HCT116 (cell line): ENCODE measurements at places on chromosomes 11 and 22. TPM values are rescaled to one million over a fixed set of nuclear protein-coding genes. Genes with fewer than 3 reads are reported as not detected.

The PDGFD gene
- total RNA-seq = 0.34 TPM

The SHANK2 gene
- total RNA-seq = 16.9 TPM

The C11orf16 gene
- total RNA-seq = not detected

The SYTL2 gene
- total RNA-seq = 12.6 TPM

The CYB5R2 gene
- total RNA-seq = 14.4 TPM

The TMEM86A gene
- total RNA-seq = 2.0 TPM

The HARBI1 gene
- 1.9 TPM for total RNA-seq

The VSIG10L2 gene
- not detected for total RNA-seq

The MFRP gene
- not detected for total RNA-seq

The PICK1 gene
- 40.0 TPM for total RNA-seq

The C11orf42 gene
- total RNA-seq = not detected

DNA sequence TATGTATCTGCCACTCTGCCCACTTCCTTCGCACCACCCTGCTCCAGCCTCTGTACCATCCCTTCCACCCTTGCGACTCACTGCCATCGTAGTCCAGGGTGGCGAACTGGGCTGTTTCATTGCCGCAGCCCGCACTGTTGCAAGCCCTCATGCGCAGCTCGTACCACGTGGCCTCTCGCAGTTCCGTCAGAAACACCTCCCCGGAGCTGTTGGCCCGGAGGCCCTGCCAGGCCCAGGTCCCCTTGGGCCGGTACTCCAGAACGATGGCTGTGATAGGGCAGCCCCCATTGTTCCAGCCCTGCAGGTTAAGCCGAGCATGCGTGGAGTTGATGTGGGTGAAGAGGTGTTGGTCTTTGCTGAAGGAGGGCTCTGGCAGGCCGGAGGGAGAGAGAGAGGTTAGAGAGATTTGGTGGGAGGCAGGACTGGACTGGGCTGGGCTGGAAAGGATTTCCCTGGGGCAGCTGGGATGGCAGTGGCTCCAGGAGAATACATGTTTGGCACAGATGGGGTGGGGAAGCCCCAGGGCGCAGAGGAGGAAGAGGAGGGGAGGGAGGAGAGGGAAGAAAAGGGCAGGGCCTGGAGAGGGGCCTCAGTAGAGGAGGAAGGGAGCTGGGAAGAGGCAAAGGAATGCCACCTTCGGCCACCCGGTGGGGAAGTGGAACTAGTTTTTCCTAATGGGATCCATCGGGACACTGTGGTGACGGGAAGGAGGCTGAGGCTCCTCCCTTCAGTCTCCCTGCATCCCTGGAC is 109.6 kb downstream of the CEP164 start:
- H3K4me1 ChIP-seq = no peaks in the 10 kb centered on the region
- peaks cover 38% of the 10 kb centered on the region for H3K27me3 ChIP-seq
- H3K36me3 ChIP-seq = no peaks in the 10 kb centered on the region

- no peaks in the 10 kb centered on the region for H3K36me3 ChIP-seq
- no peak for DNase-seq
- no peaks in the 10 kb centered on the region for H3K4me1 ChIP-seq
- H3K27ac ChIP-seq = no peak within 1 kb of the TSS
Measured at GRCh38 chr11:122981388-122982264, at the start of gene BSX. Gene BSX, minus strand, starts transcription at chr11:122981834. Its CDS starts 163 bp downstream, at chr11:122981671.

DNA sequence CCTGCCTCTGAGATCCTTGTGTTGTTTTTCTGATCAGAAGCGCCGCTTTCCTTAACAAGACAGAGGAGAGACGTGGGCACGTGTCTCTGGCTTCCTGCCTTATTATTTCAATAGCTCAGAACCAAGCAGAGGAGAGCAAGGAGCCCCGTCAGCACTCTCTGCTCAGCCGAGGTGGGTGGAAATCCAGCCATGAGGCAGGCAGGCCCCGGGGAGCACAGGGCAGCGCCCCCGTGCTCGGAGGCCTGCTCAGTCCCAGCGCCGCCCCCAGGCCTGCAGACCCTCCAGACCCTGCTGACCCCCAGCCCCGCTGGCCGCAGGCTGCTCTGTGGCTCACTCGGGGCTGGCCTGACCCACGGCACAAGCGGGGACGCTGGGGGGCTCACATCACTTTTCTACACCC is 162.8 kb downstream of the BRD1 start:
- no peak overlapping the region for H3K27ac ChIP-seq
- no peak for DNase-seq
- no peaks in the 10 kb centered on the region for H3K4me1 ChIP-seq
- H3K36me3 ChIP-seq = no peaks in the 10 kb centered on the region
- H3K27me3 ChIP-seq = 0 out of 2 replicates have a peak, but pooled peaks cover 10% of the 10 kb centered on the region

DNA sequence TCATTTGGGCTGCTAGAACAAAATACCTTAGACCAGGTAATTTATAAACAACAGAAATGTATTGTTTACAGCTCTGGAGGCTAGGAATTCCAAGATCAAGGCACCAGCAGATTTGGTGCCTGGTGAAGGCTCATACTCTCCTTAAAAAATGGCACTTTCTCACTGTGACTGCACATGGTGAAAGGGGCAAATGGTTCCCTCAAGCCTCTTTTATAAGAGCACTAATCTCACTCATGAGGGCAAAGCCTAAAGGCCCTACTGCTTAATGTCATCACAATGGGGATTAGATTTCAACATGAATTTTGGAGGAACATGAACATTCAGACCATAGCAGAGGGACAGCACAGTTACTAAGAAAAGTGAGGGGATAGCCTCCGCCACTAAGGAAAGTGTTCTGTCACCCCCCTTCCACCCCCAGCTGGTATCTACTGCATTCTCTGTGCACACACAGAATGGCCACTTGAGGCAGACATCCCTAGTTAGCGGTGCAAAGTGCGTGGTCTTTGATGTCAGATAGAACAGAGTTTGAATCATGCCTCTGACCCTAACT is 47.2 kb upstream of the CEP295 start:
- H3K27me3 ChIP-seq = no peaks in the 10 kb centered on the region
- H3K4me3 ChIP-seq = no peak overlapping the region
- peak; percentile 43 for DNase-seq
- no peak overlapping the region for H3K27ac ChIP-seq

DNA sequence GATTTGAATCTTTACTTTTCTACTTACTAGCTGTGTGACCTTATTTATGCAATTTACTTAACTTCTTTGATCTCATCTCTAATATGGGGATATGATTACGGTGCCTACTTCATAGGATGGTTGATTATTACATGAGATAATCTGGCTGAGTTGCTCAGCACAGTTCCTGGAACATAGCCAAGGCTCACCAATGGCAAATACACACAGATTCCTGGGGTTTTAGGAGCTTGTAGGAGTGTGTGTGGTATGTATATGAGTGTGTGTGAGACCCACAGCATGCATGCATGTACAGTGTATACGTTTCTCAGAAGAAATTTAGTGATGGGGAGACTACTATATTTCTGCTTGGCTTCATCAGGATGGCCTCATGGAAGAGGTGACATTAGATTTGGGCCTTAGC is 256.9 kb downstream of the KIRREL3 start:
- H3K4me1 ChIP-seq = no peaks in the 10 kb centered on the region
- DNase-seq = no peak

DNA sequence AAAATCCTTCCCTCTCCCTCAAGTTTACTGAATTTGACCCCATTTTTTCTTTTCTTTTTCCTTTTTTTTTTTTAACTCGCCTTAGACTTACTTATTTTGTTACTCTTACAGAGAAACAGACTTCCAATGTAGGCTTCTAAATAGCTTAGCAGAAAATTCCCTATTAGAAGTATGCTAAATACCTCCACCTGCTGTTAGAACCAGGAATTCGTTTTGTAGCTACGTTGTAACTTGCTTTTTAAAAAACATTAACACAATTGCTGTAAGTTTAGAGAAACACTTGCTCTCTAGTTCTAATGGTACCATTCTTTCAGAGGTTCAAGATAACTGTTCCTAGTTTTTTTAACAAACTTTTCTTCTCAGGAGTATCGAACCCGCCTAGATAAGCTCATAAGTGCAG is 324.2 kb downstream of the DCDC1 start:
- H3K27me3 ChIP-seq = no peaks in the 10 kb centered on the region; the same call in 1 of the 2 replicates
- no peak overlapping the region for H3K4me3 ChIP-seq
- H3K4me1 ChIP-seq = no peaks in the 10 kb centered on the region
- H3K27ac ChIP-seq = no peak overlapping the region
- H3K36me3 ChIP-seq = no peaks in the 10 kb centered on the region

- peak overlapping the region; percentile 100 for H3K27ac ChIP-seq
- no peaks in the 10 kb centered on the region for H3K36me3 ChIP-seq
- no peak for DNase-seq
- peaks cover 51% of the 10 kb centered on the region for H3K4me1 ChIP-seq
Measured at GRCh38 chr22:37187552-37187890, 526 bp downstream of the C1QTNF6 start.

- H3K4me1 ChIP-seq = peaks cover 32% of the 10 kb centered on the region
- H3K27me3 ChIP-seq = no peaks in the 10 kb centered on the region
- no peak overlapping the region for H3K27ac ChIP-seq
Measured at GRCh38 chr22:42187646-42188045, 57.0 kb upstream of the CYP2D6 start.

- DNase-seq = no peak
- H3K27ac ChIP-seq = no peak overlapping the region
- H3K27me3 ChIP-seq = no peaks in the 10 kb centered on the region
Measured at GRCh38 chr11:3099178-3099577, 42.0 kb upstream of the CARS1 start.

GRCh38 chr11:67504950-67505581 is at the start of gene PITPNM1:
Gene PITPNM1, minus strand, starts transcription at chr11:67505363. Its CDS starts 1,183 bp downstream, at chr11:67504180.
- peak within 1 kb of the TSS; percentile 93 for H3K27ac ChIP-seq
- DNase-seq = no peak
- peak within 1 kb of the TSS; percentile 91 for H3K4me3 ChIP-seq
- no peaks in the 10 kb centered on the region for H3K27me3 ChIP-seq
- peaks cover 10% of the 10 kb centered on the region for H3K36me3 ChIP-seq

DNA sequence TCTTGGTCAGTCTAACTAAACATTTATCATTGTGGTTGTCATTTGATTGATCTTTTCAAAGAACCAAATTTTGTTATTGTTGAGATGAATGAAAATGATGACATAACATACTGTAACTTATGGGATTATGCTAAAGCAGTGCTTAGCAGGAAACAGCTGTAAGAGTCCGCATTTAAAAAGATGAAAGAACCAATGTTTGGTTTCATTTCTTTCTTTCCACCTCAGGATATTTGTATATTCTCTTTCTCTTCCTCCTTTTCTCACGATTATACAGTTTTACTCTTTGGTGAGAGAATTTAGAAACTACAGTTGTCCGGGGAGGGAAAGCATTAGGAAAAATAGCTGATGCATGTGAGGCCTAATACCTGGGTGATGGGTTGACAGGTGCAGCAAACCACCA is 23.1 kb downstream of the PIH1D2 start:
- no peak overlapping the region for H3K27ac ChIP-seq
- DNase-seq = no peak
- peaks cover 38% of the 10 kb centered on the region; the same call in 1 of the 2 replicates for H3K36me3 ChIP-seq
- H3K27me3 ChIP-seq = no peaks in the 10 kb centered on the region
- H3K4me1 ChIP-seq = peaks cover 6% of the 10 kb centered on the region; the same call in 1 of the 2 replicates

- no peaks in the 10 kb centered on the region for H3K27me3 ChIP-seq
- no peak overlapping the region for H3K27ac ChIP-seq
- peaks cover 10% of the 10 kb centered on the region; the same call in 1 of the 2 replicates for H3K4me1 ChIP-seq
- no peaks in the 10 kb centered on the region for H3K36me3 ChIP-seq
- H3K4me3 ChIP-seq = peak overlapping the region; percentile 36
Measured at GRCh38 chr22:22692707-22693530, 48.5 kb downstream of the GGTLC2 start.

GRCh38 chr22:32319861-32320406 is 37.7 kb upstream of the RFPL3 start:
- no peak overlapping the region for H3K27ac ChIP-seq
- H3K36me3 ChIP-seq = no peaks in the 10 kb centered on the region
- H3K4me1 ChIP-seq = no peaks in the 10 kb centered on the region
- H3K27me3 ChIP-seq = no peaks in the 10 kb centered on the region

DNA sequence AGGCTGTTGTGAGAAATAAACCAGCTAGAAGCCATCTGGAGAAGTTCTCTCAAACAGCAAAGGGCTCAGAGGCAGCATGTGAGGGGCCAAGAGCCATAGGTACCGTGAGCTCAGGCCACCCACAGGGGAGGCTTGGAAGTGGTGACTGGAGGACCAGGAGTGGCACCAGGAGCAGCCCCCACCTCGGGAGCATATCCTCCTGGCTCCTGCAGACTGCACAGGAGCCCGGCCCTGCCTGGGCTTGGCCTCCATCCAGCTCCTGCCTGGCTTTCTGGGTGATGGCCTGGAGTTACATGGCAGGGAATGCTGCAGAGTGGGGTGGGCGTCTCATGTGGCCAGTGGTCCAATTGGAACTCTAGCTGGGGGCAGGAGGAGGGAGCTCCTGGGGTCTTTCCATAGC is 4.2 kb upstream of the MPPED1 start:
- H3K4me1 ChIP-seq = no peaks in the 10 kb centered on the region
- H3K27me3 ChIP-seq = peaks cover 4% of the 10 kb centered on the region; the same call in 1 of the 2 replicates
- H3K4me3 ChIP-seq = no peak overlapping the region
- DNase-seq = no peak
- no peaks in the 10 kb centered on the region for H3K36me3 ChIP-seq

DNA sequence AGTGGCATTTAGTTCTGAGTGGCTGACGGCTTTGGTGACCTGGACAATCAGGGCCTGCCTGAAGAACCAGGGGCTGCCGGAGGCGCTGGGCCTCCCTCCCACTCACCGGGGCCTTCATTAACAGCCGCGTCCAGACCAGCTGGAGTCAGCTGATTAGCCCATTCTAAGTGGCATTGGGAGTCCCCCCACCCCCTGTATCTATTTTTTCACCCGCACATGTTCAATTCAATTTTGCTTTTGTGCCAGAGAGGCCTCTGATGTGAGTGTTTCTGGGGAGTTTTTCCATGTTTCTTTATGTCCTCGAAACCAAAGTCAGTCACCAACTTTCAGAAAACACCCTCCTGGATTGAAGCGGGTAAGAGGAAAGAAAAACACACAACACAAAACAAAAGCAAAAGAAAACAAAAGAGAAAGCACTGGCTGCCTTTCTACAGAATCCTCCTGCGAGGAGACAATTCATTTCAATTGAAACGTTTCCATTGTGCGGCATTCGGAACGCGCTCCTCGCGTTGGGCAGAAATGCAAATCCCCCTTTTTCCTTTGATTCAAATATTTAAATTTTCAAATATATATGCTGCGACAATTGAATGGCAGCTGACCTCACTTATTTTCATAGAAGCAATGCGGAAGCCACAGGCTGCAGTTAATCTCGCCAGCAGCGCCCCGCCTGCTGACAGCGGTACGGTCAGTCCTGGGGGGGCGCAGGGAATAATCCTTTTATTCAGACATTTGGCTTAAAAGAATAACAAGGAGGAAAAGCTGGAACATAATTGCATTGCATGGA is 17.7 kb downstream of the CDKN1C start:
- H3K27ac ChIP-seq = no peak overlapping the region
- H3K27me3 ChIP-seq = no peaks in the 10 kb centered on the region
- DNase-seq = no peak
- H3K4me3 ChIP-seq = no peak overlapping the region
- H3K4me1 ChIP-seq = 0 out of 2 replicates have a peak, but pooled peaks cover 2% of the 10 kb centered on the region

DNA sequence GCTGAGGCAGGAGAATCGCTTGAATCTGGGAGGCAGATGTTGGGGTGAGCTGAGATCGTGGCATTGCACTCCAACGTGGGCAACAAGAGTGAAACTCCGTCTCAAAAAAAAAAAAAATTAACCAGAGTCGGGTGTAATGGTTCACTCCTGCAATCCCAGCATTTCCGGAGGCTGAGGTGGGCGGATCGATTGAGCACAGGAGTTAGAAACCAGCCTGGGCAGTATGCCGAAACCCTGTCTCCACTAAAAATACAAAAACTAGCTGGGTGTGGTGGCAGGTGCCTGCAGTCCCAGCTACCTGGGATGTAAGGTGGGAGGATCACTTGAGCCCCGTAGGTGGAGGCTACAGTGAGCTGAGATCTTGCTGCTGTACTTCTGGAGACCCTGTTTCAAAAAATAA is 1.5 kb downstream of the RANGAP1 start:
- H3K27me3 ChIP-seq = no peaks in the 10 kb centered on the region
- peak overlapping the region; percentile 92 for H3K27ac ChIP-seq
- no peak for DNase-seq
- peaks cover 44% of the 10 kb centered on the region for H3K36me3 ChIP-seq
- H3K4me3 ChIP-seq = peak overlapping the region; percentile 89
